HepG2 (cell line): ENCODE measurements at places on chromosomes 5 and 9.

- DNase-seq = no peak
These were observed 3.2 kb downstream of the PAPPA start for GRCh38 chr9:116156621-116157314.

DNA sequence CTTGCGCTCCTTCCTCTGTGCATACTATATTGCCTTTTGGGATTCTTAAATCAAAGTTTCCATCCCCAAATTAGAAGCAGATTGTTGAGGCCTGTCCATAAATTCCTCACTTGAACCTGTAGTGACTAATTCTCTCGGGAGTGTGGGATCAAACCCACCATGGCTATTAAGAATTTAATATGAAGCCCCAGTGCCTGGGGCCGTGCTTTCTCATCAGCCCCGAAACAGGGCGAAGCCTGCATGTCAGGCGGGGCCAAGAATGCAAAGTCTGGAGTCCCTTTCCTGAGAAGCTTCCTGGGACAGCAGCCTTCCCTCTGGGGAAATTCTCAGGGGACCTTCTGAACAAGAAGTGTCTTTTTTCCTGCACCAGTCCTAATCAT, 29.3 kb upstream of the FAT2 start:
- DNase-seq = no peak

- no peak for DNase-seq
These were observed 529.2 kb downstream of the ANXA1 start for GRCh38 chr9:73680831-73681230.

DNA sequence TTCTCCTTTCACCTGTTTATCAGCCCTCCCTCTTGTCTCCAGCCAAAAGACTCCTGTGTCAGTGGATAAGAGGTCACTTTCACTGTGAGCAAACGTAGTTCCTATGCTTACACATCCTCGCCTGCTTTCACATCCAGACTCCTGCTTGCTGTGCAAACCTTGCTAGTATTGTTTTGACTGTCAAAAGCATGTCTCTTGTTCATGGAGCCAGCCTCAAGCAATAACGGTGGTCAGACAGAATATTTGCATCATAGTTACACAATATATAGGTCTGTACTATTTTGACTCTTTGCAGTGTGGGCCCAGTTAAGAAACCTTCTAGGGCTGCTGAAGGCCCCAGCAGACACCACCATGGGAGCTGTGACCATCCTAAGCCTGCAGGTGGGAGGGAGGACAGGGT, 420.0 kb downstream of the SEMA5A start:
- DNase-seq = no peak

DNA sequence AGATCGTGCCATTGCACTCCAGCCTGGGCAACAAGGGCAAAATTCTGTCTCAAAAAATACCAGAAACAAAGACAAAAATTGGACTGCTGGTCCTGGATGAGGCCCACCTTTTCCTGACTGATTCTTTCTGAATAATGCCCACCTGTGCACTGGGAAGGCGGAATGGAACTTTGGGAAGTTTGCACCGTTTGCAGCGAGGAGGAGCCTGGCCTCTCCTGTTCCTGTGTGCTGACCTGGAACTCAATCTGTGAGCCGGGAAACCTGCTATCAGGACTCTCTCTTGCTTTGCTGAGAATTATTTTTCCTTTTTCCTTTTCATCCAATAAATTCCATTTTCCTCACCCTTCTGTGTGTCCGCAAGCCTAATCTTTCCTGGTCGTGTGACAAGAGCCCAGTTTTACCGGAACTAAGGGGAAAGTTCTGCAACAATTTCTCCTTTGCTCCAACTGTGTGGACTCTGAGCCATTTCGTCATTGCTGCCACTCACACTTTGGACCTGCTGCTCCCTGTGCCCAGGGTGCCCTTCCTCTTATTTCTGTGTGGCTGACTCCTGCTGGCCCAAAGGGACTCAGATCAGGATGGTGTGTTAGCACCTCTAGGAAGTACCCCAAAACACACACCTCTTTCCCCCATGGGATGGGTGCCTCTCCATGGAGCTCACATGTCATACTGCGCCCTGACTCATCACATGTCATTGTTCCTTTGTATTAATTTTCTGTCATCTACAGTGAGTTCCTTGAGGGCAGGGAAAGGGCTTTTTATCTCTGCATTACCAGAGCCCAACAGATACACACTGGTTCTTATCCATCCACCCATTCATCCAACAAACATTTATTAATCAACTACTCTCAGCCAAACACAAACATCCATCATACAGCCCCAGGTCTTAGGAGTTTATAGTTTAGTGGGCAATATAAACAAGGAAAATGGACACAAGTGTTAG, 4.7 kb upstream of the GLRX start:
- peak; percentile 86 for DNase-seq

DNA sequence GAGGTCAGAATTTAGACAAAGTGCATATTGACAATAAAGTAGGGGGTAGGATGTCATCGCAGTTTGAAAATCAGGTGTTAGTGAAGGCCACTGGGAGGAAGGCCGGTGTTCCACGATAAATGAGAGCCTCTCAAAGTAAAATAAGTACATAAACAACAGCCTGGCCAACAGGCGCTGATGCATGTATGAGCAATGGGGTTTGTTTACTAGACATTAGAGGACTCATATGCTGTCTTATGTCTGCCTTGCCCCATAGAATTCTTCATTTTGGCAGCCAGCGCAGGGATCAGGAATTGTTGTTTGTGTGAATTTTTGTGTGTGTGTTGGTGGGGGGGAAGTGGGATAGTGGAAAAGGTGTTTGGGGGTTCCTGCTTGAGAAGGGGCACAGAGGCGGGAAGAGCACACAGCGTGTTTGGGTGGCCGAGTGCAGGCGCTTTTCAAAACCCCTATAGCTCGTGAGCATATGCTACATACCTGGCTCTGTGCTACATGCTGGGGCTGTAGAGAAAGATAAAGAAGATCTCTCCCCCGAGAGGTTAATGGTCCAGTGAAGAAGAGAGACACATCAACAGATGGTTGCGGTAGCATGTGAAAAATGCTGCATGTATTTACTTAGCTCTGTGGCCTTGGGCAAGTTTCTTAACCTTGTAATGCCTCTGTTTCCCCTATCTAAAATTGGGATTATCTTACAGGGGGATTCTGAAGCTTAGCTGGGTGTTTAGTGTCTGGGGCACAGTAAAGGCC, 11.5 kb downstream of the SNX30 start:
- no peak for DNase-seq

DNA sequence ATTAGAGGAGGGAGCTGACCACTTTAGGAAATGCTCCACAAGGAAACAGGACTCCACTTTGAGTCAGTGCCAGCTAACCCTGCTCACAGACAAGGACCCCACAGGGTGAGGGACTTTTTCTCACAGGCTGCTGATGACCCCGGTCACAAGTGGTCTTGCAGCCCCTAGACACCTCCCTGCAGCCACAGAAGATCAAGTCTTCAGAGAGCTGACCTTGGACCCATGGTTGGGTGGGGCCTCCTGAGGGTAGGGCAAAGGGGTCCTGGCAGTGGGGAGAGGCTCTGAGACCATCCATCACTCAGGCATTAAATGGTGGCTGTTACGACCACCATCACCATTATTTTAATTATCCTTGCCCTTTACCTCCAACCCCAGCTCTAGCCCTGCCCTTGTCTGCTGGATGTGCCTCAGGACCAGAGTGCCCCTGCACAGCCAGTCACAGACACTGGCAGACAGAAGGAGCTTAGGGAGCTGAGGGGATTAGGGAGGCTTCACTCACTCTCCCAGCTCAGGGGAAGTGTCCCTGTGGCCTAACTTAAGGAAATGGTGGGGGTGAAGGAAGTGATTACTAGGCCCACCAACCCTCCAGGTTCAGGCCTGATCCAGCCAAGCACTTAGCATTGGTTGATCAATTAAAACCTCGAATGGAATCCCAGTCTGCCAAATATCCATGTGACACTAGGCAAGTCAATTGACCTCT, 1.6 kb downstream of the ACSL6 start:
- no peak for DNase-seq

DNA sequence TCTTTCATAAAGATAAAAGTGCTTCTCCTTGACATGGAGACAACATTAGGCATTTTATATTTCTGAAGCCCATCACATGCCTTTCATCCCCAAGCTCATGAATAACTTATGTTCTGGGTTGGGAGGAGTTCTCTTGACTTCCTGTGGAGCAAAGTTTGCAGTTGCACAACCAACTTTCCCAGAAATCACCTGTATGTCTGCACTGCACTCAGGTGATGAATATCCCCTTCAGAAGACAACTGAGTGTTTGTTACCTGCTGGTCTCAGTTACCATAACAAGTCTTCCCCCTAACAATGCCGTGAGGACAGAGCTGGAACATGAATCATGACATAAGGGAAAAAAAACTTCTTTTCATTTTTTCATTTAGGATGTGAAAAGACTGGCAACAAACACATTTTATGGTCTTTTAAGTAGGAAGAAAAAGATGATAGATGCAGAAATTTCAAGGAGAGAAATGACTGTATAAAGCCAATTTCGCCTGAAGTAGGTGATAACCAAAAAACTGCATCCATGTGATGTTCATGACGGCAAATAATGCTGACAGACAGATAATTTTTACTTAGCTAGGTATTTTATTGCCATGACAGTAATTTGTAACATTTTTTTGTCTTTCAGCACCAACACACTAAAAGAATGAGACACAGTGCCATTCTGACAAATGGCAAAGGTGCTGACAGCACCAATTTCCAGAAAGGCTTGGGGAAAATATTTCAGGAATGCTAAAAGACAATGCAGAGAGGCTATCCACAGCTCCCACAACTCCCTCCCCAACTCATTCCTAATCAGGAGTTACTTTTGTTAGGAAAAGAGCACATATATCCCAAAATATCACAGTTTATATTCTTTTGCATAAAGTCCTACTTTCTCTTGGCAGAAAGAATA, 656.3 kb downstream of the PRELID2 start:
- peak; percentile 0 for DNase-seq

GRCh38 chr5:170355601-170356098, 33.5 kb downstream of the KCNMB1 start:
- no peak for DNase-seq

DNA sequence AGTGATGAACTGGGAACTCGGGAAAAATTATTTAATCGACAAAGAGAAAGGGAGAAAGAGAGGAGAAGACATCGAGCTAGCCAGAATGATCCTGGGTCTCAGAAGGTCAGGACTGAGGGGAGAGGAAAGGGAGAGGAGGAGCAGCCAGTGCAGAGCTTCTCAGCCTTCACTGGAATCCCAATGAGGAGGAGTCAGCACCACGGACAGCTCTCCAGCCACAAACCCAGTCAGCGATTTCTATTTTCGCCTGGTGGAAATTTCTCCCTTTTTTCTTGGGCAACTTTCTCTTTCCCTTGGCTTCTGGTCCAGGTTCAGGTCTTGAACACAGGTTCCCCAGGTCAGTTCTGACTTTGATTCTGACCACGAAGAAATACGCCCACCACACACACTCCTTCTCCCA, 1.6 kb upstream of the BRINP1 start:
- peak; percentile 4 for DNase-seq

GRCh38 chr5:163165277-163165676, 272.1 kb upstream of the CCNG1 start:
- DNase-seq = no peak

GRCh38 chr5:140038373-140038957, 4.6 kb downstream of the NRG2 start:
- DNase-seq = no peak

DNA sequence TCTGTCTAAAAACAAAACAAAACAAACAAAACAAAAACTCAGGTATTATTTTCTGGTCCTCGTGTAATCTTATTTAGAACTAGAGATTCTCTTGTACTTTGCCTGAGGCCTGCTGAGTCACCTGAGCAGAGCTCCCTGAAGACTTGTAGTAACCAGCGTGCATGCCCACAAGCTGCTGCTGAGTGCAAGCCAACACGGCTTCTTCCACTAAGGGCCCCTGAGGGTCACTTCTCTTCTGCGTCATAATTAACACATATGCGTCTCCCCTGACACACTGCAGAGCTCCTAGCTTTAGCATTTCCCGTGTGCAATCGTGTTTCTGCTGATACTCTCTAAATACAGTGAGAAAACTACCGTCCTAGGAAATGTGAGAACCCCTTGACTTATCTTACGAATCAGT, 10.9 kb upstream of the NDFIP1 start:
- DNase-seq = no peak

- no peak for DNase-seq
These were observed 81.9 kb downstream of the MED27 start for GRCh38 chr9:131997779-131998178.

DNA sequence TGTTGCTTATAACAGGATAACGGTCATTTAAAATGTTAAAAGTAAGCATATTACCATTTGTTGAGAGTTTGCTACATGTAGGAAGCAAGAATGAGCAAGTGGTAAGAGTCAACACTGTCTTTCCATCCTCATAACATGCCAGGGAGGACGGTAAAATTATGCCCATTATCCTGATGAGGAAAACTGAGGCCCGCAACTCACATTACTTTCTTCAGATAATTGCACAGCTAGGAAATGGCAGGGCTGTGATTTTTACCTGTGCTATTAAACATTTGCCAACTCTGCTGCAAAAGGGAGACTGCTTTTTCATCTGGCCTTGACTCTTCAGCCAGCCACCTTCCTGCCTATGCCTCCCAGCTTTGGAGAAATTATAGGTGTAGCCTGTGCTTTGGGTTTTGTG, 79.8 kb upstream of the BOD1 start:
- DNase-seq = no peak

DNA sequence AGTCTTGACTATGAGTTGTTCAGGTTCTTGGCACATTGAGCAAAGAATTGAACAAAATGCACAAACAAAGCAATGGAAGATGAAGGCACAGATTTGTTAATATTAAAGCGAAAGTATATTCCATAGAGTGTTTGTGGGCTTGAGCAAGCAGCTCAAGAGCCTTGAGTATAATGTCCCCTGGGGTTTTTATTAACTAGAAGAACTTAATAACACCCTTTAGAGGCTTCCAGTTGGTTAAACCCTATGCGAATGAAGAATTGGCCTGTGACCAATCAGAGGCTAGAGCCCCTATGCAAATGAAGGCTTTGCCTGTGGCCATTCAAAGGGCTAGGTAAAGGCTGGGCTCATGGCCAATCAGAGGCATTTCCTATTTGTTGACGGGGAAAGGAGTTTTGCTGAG, 135.3 kb upstream of the IL12B start:
- DNase-seq = no peak
